ENCODE measurements at places on chromosomes 1 and 21. TPM values are rescaled to one million over a fixed set of nuclear protein-coding genes. Genes with fewer than 3 reads are reported as not detected.

DNA sequence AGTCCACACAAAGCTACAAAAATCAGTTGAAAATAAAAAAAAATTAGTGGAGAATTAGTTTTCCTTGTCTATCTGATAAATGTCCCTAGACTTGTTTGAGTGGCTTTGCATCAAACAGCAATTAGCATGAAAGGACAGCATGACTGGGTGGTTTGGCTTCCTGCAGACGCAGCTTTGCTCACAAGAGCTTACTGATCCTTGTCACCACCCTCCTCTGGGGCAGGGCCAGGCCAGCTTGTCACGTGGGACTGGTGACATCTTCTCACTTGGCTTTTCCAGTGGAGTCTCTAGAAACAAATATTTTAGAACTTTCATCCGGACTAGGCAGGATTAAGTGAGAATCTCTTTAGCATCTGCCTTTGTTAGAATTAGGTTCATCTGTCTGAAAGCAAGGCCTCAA is 76.0 kb upstream of the OLIG2 start:
- DNase-seq, result no peak

DNA sequence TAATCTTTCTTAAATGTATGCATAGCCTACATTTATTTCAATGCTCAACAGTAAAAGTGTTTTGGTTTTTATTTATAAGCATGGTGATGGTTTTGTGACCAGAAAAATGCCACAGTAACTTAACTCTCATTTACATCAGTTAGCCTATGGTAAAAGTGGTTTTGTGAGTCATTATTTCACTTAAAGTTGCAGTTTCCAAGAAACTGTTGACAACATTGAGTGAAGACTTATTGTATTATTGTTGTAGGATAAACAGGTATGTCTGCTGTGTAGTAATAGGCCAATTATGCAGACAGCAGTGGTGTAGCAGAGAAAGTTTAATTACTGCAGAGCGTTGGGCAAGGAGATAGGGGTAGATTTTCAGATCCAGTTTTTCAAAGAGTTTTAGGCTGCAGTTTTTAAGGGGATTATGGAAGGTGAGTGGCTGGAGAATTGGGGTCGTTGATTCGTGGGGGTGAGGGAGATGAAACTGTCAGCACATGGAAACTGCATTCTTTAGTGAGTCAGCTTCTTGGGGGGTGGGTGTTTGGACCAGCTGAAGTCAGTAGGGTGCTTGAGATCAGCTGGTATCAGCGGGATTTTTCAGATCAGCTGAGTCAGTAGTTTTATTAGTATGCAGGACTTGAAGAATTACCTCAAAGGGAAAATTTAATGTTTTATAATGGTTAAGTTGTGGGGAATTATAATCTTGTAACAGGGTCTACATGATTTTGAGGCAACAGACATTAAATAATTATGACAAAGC is 168.7 kb upstream of the FMN2 start:
- DNase-seq, result no peak

DNA sequence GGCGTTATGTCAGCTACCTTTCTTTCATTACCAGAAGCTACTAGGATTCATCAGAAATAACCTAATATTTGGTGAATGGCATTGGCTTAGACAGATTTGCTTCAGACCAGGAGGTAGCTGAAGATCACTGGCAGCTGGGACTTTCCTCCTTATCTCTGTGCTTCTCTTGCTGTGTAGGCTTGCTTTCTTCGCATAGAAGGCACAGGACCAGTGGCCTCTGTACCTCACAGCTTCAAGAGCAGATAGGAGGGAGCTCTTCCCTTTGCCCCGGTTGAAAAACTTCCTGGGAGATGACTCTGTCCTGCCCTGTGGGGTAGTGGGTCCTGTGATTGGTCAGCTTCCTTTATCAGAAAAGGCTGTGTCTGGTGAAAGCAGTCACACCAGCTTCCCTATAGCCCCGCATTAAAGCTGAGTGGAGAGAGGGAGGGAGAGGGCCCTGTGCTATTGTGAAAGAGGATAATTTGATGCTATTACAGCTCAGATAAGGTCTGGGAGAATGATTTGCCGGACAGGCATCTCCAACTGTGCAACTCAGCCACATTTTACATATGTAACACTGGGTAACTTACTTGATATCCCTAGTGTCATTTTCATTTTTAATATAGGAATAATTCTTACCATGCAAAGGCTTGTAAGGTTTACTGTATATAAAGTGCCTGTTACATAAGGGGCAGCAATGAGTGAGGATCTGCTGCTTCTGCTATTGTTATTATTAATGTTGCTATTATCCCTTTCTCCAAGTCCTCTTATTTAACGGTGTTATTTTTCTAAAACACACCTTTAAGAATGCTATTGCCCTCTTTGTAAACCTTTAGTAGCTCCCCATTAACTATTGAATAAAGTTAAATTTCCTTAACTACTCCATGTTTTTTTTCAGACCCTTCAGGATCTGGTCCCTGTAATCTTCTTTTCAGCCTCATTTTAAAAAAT is 31.6 kb downstream of the OSBPL9 start:
- DNase-seq, result no peak

GRCh38 chr21:44456214-44456914 is 1.1 kb downstream of the LRRC3 start:
- no peak for DNase-seq

- DNase-seq, result no peak
Observed at GRCh38 chr1:41110286-41110685, 88.8 kb upstream of the SLFNL1 start.

GRCh38 chr21:43921979-43922945 is 57.2 kb downstream of the AGPAT3 start:
- peak; percentile 59 for DNase-seq

- no peak for DNase-seq
Observed at GRCh38 chr1:53046930-53047329, 15.1 kb upstream of the PODN start.

DNA sequence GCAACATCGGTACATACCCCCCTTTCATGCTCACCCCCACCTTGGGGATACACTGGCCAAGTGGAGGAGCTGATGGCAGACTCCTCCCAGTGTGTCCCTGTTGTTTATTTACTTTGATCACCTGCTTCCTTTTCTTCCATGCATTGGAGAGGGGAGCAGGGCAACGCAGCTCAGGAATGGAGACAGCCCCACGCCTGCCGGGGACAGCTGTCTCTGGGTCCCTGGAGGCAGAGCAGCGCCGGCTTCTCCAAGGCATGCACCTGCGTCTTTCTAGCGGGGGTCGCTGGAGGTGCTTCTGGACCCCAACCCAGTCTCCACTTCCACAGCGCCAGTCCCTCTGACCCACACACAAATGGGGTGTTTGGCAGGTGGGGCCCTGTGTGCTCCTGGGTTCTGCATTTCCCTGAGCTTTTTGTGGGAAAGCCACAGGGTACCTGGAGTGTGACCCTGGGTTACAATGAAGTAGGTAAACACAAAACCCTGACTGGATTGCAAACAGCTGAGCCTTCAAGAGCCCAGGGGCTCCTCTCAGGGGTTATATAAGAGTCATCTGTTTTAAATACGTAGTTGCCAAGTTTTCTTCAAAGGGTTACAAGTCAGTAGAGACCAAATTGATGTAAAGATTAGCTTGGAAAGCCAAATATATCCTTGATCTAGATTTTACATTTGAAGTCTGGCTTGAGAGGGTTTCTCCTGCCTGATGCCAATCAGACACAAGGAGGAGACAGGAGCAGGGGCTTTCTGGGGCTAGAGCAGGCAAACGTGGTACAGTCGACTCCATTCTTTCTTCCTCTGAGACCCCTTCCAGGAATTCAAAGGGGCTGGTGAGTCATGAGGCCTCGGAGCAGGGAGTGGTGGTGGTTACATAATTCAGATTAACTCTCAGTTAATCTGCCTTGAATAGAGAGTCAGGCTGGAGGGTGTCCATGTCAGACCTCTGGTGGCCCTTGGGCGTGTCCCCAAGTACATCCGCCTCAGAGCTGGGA is 4.5 kb downstream of the AJAP1 start:
- no peak for DNase-seq

NR5A2 gene
- 5.8 TPM for total RNA-seq

RGSL1 gene
- total RNA-seq, result not detected

OR2T29 gene
- total RNA-seq, result not detected

VWA5B1 gene
- 0.77 TPM for total RNA-seq

PKP1 gene
- total RNA-seq, result 4.9 TPM
